ENCODE measurements at places on chromosomes 6 and 20.

- no peak for DNase-seq
These were observed 17.7 kb upstream of the THBS2 start for GRCh38 chr6:169271158-169271876.

DNA sequence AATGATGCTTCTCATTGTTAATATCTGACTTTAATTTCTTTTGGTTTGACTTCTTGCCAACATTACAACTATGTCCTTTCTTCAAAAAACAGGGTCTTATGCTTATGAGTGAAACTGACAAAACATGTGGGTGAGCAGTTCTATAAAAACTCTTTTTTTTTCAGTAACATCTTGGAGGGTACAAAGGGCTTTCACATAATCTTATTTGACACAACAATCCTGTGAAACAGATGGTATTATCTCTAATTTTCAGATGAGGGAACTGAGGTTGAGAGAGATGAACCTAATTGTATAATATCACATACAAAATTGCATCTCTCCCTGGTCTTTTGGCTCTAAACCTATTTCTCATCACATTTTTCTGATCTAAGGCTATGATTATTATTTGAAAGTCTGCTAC, 38.3 kb downstream of the MAPK14 start:
- no peak for DNase-seq

DNA sequence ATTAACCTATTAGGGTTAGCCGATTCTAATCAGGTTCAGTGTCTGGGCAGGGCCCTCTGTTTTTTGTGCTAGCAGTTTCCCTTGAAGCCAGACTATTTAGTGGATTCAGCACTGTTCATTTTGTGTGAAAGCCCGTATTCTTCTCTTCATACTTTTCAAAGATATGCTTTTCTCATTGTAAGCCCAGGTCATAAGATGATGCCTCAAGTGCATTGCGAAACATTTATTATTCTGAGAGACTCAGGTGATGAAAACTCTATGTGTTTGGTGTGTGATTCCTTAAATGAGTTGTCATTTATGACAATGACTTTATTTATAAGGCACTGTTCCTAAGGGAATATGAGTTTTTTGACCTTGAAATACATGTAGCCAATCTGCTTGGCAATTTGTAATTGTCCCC, 851.0 kb upstream of the FLRT3 start:
- no peak for DNase-seq

DNA sequence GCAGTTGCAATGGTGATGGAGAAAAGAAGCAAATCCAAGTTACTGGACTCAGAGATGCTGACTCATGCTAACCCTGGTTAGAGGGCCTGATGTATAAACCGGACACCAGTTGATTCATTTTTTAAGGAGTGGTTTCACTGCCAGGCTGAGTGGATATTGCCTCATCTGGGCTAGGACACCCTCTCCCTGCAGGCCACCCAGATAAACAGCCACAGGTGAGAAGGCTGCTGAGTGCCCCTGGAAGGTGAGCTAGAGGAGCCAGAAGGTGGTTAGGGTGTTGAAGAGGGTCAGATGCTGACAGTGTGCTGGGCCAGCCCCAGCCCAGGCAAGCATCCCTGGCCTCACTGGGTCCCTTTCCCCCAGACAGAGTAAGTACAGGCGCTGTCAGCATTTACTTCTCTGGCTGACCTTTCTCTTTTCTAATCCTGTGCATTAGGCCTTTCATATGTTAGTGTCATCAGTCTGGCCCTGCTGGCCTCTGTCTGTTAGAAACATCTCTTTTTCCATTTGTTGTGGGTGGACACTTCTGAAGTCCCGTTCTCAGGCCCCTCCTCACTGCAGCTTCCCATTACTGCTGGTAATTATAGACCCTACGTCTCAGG, 13.5 kb downstream of the EPB41L1 start:
- no peak for DNase-seq

DNA sequence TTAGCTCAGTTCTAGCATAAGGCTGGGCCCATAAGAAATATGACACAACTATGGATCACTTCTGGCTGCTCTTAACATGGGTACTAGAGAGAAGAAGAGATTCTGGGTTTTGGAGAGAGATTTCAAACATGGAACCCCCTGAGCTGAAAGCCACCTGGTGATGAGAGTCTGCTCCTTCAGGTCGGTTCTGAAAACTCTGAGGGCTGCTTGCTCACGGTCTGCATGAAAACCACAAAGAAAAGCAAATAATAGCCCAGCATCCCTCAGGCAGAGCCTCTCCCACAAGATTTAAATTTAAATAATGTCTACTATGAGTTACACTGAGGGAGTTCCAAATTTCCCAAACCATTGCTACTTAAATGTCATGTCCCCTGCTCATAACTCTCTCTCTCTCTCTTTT, 301.5 kb downstream of the BMP7 start:
- DNase-seq = no peak

DNA sequence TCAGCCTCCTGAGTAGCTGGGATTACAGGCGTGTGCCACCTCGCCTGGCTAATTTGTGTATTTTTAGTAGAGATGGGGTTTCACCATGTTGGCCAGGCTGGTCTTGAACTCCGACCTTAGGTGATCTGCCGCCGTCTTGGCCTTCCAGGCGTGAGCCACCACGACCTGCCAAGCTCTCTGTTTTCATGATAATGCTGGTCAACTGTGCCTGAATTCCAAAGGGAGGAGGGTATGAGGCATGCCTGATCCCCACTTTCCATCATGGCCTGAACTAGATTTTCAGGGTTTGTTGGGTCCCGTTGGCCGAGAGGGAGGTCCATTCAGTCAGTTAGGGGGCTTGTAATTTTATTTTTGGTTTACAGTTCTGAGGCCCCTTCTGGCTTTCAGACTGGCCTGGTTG, 28.0 kb upstream of the ANGPT4 start:
- no peak for DNase-seq

DNA sequence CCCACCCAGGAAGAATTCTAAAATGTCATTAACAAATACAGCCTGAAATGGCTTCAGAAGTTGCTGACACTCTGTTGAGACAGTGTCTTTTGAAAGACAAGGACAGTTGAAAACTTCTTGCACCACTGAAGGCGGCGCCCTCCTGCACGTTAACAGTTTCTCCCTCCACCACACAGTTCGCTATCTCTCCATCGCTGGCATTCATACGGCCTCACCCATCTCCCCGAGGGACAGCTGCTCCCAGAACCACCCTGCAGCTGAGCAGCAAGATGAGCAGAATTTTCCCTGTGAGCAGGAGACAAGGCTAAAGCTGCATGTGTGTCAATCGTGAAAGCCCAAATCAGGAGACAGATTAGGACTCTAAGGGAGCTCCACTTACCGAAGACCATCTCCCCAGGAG, 113.3 kb downstream of the LY86 start:
- no peak for DNase-seq

GRCh38 chr20:20083807-20084206, 31.5 kb downstream of the CFAP61 start:
- DNase-seq = no peak

DNA sequence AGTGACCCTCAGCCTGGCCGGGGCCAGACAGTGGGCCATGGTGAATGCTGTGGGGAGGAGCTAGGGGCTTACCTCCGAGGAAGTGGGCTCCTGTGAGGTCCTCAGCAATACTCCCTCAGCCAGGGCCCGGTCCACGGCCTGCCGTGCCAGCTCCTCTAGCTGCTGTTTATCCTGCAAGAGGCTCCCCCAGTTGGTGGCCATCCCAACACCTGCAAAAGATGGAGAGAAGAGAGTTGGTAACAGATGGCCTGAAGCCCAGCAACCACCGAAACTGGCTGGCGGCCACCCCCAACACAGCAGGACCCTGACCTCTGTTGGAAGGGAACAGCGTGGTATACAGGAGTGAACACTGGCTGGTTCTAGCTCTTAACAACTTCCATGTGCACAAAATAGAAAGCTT, 4.0 kb downstream of the GSS start:
- DNase-seq = no peak

DNA sequence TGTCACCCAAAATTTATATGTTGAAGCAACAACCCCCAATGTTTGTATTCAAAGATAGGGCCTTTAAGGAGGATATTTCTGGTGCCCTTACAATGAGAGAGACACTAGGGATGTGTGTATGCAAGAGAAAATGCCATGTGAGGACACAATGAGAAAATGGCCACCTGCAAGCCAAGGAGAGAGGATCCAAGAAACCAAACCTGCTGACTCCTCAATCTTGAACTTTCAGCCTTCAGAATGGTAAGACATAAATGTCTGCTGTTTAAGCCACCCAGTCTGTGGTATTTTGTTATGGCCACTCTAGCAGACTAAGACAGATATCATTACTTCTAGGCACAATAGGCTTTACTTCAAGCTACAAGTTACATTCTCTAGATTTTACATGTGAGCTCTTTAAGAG, 1145.1 kb upstream of the MAP3K7 start:
- DNase-seq = no peak

GRCh38 chr6:3825851-3826581, 23.2 kb upstream of the FAM50B start:
- DNase-seq = no peak

- no peak for DNase-seq
These were observed 429.0 kb downstream of the PREX1 start for GRCh38 chr20:48398506-48399449.

- DNase-seq = no peak
These were observed 6.9 kb downstream of the GLYATL3 start for GRCh38 chr6:49506569-49507111.

GRCh38 chr6:21588481-21589351, 4.8 kb upstream of the SOX4 start:
- DNase-seq = no peak

GRCh38 chr6:34729631-34730470, 27.5 kb upstream of the SNRPC start:
- no peak for DNase-seq

DNA sequence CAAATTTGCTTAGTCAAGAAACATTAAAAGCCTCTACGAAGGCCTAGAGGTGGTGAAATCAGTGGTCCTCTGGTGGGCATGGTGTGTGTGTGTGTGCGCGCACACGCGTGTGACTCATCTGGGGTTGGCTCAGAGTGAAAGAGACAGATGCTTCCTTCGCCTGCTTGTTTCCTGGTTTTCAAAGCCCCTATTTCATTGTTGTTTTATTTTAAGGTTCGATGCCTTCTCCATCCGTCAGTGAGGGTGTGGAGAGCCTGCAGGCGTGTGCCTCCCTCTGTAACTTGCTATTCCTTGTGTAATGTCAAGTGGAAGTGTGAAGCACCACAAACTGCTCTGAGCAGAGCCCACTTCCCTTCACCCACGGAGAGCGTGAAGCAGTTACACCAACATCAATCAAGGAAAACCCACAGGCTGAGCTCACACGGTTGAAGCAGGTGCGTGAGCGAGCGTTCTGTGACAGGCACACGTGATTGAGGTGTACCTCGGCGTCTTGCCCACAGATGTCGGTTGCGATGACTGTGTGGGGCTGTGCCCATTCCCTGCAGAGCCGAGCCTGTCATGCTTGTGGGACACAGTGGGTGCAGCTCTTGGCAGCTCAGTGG, 233.9 kb downstream of the PRL start:
- no peak for DNase-seq

DNA sequence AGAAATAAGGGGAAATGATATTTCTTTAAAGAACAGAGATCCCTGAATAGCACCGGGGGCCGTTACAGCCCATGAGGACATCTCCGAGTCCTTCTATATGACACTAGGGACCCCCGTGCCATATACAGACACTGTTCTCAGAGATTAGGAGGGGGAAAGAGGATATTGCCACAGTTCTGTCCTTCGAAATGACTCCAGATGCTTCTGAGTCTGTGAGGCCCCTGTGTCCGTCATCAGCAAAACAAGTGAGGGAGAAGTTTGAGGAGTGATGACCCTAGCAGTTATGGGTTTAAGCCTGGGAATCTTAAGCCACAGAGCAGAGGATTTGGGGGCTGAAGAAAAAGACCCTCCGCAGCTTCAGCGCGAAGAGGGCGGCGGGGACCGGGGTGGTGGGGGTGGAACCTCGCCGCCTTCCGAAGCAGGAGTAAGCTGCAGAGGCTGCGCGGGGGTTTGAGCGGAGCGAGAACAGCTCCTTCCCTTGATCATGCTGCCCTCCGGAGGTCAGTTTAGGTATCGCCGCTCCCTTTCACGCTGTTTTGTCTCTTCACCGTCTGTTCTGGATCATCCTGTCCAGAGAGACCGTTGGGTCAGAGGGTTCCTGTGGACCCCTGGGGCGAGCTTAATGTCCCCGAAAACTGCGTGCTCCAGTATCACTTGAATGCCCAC, 23.6 kb downstream of the VPS52 start:
- peak; percentile 83 for DNase-seq

- DNase-seq = no peak
These were observed 236.0 kb upstream of the STXBP5 start for GRCh38 chr6:146968041-146968760.

- no peak for DNase-seq
These were observed 12.2 kb upstream of the SLC17A2 start for GRCh38 chr6:25942561-25943147.

DNA sequence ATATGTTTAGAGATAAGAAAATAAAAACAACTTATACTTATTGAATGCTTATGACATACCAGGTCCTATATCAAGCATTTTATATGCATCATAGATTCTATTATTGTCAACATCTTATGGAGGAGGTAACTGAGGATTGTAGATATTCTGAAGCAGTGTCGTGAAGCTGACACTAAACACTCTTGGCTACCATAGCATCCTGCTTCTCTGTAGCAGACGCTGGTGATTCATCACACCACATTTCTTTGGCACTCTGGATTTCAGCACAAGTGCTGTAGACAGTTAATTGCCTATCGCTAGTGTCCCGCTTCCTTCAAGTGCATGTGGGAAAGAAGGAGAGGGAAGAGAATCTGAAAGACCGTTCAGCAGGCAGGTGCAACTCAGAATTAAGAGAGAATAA, 317.1 kb downstream of the PLCB1 start:
- DNase-seq = no peak

DNA sequence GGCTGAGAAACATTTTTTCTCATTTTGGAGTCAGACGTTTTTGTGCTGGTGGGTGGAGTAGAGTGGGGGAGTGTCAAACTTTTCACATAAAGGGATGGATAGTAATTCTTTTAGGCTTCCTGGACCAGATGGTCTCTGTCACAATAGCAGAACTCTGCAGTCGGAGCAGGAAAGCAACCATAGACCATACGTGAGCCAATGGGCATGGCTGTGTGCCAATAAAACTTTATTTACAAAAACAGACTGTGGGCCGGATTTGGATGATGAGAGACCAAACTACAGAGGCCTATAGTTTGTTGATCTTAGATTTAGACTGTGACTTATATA, 70.8 kb upstream of the SLC22A23 start:
- DNase-seq = no peak

DNA sequence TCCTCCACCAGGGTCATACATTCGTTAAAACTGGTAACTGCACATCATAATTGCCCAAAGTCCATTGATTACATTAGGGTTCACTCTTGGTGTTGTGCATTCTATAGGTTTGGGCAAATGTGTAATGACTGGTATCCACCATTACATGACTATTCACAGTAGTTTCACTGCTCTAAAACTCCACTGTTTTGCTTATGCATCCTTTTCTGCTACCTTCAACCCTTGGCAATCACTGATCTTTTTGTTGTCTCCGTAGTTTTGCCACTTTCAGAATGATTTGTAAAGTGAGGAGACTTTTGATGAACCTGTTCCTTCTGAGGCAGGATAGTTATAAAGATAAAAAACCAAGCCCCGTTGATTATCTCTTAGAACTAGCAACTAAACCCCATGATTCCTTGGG, 187.3 kb upstream of the MCHR2 start:
- DNase-seq = no peak
